ENCODE measurements at places on chromosomes 4 and X.

- DNase-seq, result no peak
Observed at GRCh38 chr4:187887906-187888305, 107.7 kb upstream of the ZFP42 start.

- DNase-seq, result no peak
Observed at GRCh38 chr4:163568843-163569242, 74.4 kb downstream of the TMA16 start.

DNA sequence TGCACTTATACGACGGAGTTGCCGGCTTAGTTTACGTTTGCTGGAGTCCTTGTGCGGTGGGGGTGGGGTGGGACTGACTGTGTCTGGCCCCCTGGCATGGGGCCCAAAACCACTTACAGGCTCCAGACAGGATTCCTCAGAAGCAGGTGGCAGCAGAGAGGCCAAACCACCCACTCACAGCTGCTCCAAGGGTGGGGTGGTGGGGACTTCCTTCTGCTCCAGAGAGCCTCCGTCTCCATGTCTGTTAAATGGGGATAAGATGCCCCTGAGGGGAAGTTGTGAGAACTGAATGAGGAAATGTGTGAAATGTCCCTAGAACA, 36.7 kb downstream of the PSAPL1 start:
- no peak for DNase-seq

- no peak for DNase-seq
Observed at GRCh38 chr4:28435314-28435713, 1574.7 kb downstream of the STIM2 start.

DNA sequence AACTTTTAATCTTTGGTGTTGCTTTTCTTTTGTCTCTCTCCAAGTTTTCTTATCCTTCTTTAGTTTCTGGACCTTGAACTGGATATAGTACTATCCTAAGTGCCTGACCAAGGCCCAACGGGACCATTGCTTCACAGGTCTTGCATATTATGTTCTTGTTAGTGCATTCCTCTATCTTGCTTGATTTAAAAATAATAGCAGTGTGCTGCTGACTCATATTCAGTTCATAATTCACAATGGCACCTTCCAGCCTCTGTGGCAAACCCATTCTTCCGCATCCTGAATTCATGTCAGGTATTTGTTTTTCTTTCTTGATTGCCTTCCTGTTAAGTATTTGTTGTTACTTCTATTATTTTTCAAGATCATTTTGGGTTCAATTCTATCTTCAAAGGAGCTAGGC, 197.1 kb upstream of the GIMD1 start:
- DNase-seq, result no peak

DNA sequence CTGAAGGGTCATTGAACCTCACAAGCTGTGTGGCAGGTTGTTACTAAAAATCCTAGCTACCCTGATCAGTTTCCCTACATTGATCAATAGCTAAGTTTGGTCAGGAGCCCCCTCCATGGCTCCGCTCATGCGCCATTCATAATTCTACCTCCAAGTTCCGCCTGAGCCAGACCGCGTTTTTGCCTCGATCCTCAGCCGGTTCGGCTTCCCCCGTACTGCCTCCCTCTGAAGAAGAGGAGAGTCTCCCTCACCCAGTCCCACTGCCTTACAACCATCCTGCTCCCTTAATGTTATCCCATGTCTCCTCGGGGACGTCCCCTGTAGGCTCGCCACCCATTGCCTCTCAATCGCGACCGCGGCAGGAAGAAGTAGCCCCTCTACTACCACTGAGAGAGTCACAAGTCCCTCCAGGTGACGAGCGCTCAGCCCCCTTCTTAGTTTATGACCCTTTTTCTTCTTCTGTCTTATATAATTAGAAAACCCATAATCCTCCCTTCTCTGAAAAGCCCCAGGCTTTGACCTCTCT, 158.2 kb downstream of the DEFB131A start:
- DNase-seq, result no peak

- DNase-seq, result no peak
Observed at GRCh38 chr4:147037069-147037468, 91.4 kb upstream of the TTC29 start.

GRCh38 chr4:81723927-81724587, 252.3 kb upstream of the RASGEF1B start:
- peak; percentile 24 for DNase-seq

DNA sequence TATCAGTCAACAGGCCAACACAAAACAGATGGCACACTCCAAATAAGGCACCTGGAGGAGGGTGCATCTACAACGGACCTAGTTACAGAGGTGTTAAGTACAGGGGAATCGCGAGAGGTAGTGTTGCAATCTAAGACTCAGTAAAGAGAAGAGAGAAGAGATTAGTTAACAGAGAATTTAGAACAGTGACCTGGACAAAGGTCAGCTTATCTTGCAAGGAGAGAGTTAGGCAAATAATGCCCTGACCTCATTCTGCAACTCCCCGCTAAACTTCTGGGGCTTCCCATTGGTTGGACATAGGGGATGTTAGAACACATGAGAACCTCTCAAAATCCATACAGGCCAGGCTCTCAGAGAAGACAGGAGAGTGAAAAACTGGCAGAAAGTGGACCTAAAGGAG, 289.4 kb upstream of the GK2 start:
- DNase-seq, result no peak

DNA sequence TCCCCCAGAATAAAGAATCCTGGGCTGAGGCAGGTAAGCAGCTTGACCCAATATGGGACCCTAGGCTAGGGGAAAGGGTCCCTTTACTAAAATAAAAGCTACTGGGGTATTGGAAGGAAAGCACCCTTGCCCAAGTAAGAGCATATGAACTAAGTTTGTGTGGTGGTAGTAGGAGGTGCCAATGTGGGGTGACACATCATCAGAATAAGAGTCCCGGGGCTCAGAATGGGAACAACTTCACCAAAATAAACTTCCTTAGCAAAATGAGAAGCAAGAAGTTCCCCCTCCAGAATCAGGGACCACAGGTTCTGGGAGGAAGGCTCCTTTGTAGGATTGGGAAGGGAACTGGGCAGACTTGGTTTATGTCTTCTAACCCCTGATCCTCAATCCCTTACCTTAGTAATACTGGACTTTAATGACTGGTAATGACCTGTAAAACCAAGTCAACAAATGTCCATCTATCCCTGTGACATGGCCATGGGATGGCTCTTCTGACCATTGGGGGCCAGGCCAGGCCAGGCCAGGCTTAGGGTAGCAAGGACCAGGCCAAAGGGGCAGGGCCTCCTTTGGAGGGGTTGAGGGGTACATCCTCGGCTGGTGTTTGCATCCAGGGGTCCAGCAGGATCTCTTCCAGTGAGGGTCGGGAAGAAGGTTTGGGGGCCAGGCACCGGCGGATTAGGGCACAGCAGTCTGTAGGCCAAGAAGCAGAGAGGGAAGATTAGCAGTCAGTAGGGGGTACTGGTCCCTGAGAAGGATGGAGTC, 2.3 kb upstream of the SLC35A2 start:
- DNase-seq, result peak; percentile 36

- no peak for DNase-seq
Observed at GRCh38 chr4:185020293-185020808, 2.1 kb downstream of the HELT start.

DNA sequence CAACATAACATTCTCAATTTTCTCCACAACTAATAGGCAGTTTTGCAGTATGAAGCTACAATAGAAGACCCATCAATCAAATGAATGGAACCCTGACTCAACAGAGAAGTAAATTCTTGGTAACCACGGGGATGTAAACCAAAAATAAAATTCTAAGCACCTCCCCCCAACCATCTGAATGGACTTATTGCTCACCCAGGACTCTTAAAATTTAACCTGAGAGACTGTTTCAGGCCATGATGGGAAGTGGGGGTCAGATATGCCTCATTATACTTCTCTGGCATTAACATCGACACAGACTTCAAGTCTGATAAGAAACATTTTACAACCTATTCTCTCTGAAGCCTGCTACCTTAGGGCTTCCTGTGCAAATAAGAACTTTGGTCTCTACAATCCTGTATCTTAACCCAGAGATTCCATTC, 620.9 kb downstream of the TLL1 start:
- no peak for DNase-seq

GRCh38 chrX:13257223-13258051, 62.4 kb downstream of the ATXN3L start:
- DNase-seq, result peak; percentile 14

GRCh38 chr4:173370130-173370476, 651 bp upstream of the SAP30 start:
- DNase-seq, result peak; percentile 76

DNA sequence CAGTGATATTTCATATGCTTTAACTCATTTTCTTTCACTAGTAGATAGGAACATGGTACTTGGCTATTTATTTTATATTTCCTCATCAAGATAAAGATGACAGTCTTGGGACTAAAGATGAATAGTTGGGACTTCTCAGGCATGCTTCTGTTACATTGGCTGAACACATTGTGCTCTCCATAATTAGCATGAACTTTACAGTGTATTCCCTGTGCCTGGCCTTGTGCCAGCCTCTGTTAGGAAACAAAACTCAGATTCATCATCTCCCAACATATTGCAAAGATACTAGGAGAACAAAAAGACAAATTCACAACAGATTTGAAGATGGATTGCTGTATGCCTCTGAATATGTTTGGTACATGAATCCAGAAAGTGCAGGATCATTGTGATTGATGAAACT, 26.4 kb downstream of the GRIA2 start:
- DNase-seq, result no peak

DNA sequence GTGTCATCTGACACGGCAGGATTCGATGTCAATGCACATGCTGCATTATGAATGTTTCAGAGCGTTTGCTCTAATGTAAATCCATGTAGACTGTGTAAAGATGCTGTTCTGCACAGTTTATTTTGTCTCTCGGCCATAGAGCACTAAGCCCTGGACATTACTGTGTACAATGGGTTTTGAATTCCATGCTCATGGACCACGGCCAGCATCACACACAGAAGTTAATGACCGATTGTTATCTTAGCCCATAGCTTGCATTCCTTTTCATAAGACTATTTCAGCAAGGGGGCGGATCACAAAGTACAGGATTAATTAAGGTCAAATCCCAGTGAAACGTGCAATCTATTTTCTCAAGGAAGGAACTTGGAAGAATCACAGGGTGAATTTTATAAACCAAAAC, 286.1 kb upstream of the TENM3 start:
- DNase-seq, result no peak

DNA sequence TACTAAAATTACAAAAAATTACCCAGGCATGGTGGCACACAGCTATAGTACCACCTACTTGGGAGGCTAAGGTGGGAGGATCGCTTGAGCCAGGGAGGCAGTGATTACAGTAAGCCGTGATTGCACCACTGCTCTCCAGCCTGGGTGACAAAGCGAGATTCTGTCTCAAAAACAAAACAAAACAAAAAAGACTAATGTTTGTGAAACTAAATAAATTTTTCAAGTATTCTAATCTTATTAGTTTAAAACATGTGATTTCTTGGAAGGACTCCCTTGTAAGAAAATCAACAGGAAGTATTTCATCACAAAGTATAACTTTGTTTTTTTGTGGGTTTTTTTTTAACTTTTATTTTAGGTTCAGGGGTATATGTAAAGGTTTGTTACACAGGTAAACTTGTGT, 89.6 kb downstream of the EGF start:
- no peak for DNase-seq

- DNase-seq, result no peak
Observed at GRCh38 chr4:48261281-48261680, 8.4 kb downstream of the TEC start.

DNA sequence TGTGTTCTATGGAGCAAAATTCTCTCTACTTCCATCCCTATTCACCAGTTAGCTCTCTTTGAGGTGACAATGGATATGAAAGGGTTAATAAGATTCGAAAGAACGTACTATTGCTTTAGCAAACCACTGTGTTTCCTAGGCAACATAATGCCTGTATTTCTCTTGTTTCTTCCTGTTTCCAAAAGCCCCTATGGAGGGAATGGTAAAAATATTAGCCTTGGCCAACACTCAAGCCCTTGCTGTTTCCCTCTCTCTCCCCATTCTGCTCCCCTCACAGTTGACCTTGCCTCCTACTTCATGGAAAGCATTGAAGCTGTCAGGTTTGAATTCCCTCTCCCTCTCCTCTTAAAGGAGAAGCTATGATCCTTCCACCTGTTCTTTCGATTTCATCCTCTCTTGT, 9.6 kb upstream of the PGRMC1 start:
- no peak for DNase-seq

DNA sequence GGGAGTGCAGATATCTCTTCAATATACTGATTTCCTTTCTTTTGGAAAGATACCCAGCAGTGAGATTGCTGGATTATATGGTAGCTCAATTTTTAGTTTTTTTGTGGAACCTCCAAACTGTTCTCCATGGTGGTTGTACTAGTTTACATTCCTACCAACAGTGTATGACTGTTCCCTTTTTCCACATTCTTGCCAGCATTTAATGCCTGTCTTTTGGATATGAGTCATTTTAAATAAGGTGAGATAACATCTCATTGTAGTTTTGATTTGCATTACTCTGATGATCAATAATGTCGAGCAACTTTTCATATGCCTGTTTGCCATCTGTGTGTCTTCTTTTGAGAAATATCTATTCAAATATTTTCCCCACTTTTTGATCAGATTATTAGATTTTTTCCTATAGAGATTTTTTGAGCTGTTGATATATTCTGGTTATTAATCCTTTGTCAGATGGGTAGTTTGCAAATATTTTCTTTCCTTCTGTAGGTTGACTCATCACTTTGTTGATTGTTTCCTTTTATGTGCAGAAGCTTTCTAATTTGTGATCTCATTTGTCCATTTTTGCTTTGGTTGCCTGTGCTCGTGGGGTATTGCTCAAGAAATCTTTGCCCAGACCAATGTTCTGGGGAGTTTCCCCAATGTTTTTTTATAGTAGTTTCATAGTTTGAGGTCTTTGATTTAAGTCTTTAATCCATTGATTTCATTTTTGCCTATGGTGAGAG, 552.7 kb downstream of the ZNF674 start:
- no peak for DNase-seq

- DNase-seq, result no peak
Observed at GRCh38 chr4:20987191-20987590, 286.9 kb downstream of the PACRGL start.

GRCh38 chrX:139909712-139910111, 23.1 kb downstream of the ATP11C start:
- no peak for DNase-seq

DNA sequence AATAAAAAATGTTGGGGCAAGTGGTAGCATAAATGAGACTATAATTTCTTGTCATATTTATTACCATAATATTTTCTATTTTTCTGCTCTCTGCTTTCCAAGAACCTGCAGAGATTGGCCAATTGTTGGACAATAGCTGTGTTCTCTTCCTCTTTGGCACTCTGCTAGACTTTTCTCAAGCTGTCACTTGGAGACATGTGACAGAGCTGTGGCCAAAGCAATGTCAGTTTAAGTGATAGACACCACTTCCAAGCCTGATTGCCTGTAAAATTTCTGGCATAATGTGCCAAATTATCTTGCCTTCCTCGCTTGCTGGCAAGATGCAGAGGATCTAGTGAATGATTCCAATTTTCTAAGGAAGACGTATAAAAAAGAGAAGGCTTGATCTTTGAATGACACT, 162.2 kb upstream of the NDST4 start:
- no peak for DNase-seq

DNA sequence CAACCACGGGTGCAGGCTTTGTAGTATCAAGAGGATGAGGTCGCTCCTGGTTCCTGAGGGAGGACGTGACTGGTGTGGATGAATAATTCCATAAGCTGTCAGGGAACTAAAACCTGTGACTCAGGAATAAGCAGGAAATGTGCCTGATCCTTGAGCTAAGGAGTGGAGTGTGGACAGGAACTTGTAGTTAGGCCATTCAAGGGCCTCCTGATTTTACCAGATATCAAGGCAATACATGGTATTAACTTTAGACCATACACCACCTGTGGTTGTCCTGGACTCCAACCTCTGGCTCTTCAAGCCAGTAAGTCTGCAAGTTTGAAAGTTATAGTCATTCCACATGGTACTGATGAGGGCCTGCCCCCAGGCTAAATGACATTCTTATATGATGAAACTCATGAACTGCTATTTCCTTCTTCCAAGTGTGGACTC, 12.1 kb upstream of the ING2 start:
- DNase-seq, result no peak
